Stomach (tissue), 19 donors: ENCODE measurements at places on chromosomes 5 and 9.
A peak's percentile ranks its signal among the peaks of the same experiment; 100 is the strongest.

DNA sequence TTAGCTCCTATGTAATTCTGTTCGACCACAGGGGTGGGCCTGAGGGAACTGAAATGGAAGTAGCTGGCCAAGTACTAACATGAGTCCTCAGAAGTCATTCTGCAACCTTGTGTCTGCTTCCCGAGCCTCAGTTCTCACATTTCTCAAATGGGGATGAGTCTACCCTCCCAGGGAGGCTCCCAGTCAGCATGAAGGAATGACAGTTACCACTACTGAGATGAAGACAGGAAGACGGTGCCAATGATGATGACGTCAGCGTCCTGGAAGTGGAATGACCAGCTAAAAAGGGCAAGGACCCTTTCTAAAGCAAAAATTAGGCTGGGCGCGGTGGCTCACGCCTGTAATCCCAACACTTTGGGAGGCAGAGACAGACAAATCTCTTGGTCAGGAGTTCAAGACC, 6.8 kb downstream of the PIP5KL1 start:
- DNase-seq: no peak

GRCh38 chr5:142716963-142717362, 31.1 kb upstream of the FGF1 start:
- DNase-seq: peak; percentile 52

DNA sequence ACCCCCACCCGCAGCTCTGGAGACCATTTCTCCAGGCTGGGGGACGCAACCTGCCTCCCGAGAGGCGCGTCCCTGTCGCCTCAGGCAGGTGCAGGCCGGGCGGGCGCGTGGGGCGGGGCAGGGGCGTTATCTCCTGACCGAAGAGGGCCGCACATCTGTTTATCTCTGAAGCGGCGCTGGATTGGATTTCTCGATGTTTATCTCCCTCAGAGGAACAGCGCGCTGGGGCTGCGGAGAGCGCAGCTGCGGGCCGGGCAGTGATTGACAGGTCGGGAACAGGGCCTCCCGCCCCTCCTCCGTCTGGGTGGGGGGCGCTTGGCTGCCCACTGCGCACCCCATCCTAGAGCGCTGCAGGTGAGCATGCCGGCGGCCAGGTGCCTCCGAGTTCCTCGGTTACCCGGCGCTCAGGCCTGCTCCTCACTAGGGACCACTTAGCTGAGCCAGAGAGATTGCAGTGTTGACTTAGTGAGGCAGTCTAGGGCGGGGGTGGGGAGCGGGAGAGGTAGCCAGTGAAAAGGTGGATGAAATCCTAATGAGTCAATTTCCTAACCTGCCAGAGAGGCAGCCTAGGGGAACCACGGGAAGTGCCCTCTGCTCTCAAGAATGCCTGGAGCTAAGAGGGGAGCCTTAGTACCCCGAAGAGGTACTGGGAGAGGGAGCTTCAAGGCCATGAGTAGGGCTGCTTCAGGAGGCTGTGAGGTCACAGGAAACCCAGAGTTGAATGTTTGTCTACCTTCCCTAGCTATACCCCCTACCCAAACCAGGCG, 39.6 kb upstream of the TIFAB start:
- peak; percentile 77 for DNase-seq

DNA sequence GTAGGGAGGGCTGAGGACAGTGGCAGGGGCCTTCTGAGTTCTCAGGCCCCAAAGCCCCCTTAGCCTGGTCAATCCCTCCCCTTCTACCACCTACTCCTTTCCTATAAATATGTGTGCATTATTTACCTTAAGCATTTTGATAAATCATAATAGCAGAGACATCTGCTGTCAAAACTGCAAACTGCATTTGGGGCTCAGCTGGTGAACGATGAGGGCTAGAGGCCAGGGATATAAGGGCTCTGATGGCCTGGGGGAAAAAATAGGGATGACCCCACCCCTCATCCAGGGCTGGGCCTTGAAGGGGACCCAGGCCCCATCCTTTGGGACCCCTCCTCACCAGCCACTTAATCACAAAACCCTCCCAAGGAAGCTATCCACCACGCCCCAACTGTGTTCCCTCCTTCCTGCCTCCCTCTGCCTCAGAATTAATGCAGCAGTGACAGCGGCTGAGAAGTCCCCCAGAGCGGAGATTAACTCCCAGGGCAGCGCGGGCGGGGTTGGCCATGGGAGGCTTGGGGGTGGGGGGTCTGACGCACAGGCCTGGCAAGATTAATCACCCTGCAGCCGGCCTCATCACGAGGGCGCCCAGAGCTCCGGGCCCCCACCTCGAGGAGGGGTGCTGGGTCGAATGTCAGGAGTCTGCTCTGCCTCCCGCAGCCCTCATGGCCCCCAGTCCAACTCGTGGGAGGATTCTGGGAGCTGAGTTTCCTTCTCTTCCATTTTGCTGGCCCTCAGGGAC, 42.1 kb downstream of the CXXC5 start:
- DNase-seq: no peak

- DNase-seq: no peak
These were observed 61.0 kb upstream of the TEX48 start for GRCh38 chr9:114742947-114743346.

DNA sequence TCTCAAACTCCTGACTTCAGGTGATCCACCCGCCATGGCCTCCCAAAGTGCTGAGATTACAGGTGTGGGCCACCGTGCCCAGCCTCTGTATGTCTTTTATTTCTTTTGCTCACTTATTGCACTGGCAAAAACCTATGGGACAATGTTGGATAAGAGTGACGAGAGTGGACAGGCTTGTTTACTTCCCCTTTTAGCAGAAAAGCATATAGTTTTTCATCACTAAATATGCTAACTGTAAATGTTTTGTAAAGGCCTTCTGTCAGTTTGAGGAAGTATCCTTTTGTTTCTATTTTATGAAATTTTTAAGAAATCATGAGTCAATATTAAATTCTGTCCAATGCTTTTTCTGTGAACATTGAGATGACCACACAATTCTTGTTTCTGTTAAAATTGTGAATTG, 103.3 kb downstream of the AUH start:
- DNase-seq: no peak
